GM12864 (cell line): ENCODE measurements at places on chromosomes 7 and 10.

GRCh38 chr10:112967200-112967599 is 17.2 kb downstream of the TCF7L2 start:
- no peak for DNase-seq

DNA sequence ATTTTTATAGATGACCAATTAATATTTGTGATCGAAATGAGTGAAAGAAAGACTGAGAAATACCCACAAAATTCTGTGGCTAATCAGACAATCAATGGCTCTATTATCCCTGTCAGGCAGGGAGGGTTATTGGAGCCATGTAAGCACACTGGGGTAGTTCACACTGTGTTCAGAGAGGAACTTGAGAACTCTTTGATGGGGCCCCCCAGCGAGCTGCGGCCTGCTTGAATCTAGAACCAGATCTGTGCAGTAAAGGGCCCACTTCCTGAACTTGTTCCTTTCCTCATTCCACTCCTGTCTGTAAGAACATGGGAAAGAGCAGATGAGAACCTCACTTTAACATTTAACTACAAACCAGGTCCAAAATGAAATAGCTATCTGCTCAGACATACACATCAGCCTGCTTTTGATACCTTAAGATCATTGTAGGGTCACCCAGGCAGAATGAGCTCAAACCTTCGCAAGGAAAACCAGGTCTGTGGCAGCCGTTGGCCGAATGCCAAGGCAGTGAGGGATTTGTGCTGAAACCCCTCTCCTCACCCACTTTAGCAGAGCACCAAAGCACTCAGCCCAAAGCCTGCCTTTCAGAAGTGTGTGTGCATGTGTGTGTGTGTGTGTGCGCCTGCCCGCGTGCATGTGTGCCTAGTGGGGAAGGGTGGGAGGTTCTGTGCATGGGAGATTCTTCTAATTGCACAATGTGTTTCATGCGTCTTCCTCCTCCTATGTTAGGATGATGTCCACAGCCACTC is 365.6 kb upstream of the MGMT start:
- DNase-seq: no peak

- DNase-seq: no peak
These were observed 174.4 kb upstream of the PLXNA4 start for GRCh38 chr7:132750530-132751217.

DNA sequence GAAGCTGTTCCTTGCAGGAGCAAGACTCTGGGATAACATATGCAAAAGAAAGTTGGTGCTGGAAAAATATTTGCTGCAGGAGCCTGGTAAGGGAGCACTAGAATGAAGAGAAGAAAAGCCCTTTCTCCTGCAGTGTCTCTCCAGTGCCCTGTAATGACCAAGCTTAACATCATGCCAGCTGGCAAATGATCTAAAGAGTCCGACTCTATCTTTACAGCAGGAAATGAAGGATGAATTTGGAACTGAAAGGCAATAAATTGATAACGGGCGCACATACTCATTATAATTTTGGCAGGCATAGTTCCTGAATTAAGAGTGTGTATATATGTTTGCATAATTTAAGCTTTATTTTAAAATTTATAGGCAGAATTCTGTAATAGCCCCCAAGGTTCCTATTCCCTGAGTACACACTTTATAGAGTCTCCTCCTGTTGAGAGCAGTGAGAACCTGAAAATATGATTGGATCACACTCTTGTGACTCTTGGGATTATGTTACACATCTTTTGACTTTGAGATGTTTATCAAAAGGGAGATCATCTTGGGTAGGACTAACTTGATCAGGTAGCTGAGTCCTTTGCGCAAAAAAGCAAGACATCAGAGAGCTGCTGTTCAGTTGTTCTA is 299.0 kb upstream of the MBL2 start:
- DNase-seq: no peak

- DNase-seq: no peak
These were observed 1.2 kb downstream of the BRAF start for GRCh38 chr7:140923358-140924006.

GRCh38 chr7:130529417-130529816 is 37.5 kb downstream of the MEST start:
- no peak for DNase-seq

- DNase-seq: no peak
These were observed 239.2 kb downstream of the CELF2 start for GRCh38 chr10:11256896-11257295.

- no peak for DNase-seq
These were observed 634.7 kb downstream of the ARL4A start for GRCh38 chr7:13322126-13322525.

DNA sequence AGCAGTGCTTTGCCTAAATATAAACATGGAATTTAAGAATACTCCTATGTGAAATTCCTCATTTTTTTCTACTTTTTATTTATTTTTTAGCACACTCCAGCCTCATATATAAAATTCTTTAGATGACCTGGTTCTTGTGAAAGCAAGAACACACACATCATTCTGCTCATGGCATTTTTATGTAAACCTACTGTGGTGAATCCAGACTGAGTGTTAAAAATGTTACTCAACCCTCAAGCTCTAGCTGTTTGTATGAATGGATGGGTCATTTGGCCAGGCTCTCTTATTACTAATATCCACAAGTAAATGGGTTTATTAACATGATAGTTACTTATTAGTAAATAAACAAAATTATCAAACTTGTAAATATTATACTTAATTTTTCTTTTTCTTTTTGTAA is 551.7 kb upstream of the LRRN3 start:
- DNase-seq: no peak

- no peak for DNase-seq
These were observed 66.3 kb downstream of the MPP7 start for GRCh38 chr10:28236591-28236990.

DNA sequence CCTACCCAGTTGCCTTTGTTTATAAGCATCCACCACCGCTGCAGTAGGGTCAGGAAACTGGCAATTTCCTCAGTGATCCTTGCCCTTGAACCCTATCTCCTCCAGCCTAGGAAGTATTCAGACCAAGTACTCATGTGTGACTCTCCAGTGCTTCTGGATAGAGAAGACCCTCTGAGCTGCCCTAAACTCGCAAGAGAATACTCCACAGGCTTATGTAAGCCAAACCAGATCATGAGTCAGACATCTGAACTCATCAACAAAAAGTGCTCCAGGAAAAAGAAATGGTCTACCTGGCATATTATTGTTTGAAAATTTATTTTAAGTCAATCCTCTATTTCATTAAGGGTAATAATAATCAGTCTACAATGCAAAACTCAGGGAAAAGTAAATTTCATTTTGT is 101.3 kb downstream of the KAT6B start:
- DNase-seq: no peak

DNA sequence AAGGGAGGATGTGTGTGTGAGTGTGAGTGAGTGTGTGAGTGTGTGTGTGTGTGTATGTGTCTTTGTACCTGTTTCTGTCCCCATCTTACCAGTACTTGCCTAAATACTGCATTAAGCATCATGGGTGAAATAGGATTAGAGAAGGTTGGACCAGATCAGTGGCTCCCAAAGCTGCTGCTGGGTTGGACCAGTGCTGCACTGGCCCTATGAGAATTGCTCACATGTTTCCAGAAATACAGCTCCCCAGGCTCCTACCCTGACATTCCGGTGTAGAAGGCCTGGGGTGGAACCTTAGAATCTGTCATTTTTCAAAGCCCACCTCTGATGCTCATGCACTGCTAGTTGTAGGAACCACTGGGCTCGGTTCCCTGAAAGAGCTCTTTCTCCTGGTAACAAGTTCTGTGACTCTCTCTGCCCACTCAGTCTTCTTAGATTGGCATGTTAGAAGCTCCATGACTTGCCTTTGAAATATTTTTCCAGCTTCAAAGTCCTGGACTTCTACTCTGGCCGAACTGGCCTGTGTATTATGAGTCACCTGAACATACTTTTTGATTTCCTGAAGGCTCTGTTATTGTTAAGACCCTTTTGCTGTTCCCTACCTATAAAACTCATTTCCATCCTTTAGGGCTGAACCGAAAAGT is 224.7 kb downstream of the CUX1 start:
- no peak for DNase-seq

- DNase-seq: no peak
These were observed 471.8 kb downstream of the SORCS3 start for GRCh38 chr10:105112862-105113261.

GRCh38 chr7:138359870-138360559 is 100.0 kb upstream of the TRIM24 start:
- DNase-seq: no peak
